NCI-H1694 (cell line): ENCODE measurements at places on chromosomes 16 and 17.

DNA sequence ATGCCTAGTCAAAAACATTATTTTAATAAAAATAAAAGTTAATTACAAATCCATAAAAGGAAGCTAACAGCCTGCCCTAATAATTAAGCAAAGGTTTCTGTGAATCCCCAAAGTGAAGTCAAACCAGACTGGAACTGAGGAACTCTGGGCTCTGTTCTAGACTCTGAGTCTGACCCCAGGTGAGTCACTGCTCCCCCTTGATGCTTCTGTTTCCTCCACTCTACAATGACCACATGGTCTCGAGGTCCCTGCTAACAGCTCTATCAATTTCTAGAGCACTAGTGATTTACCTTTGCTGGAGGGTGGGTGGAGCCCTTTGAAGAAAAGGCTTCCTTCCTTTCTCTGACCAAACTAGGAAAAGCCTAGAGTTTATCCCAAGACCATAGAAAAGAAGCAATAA is 32.4 kb downstream of the XPO6 start:
- no peak for DNase-seq

DNA sequence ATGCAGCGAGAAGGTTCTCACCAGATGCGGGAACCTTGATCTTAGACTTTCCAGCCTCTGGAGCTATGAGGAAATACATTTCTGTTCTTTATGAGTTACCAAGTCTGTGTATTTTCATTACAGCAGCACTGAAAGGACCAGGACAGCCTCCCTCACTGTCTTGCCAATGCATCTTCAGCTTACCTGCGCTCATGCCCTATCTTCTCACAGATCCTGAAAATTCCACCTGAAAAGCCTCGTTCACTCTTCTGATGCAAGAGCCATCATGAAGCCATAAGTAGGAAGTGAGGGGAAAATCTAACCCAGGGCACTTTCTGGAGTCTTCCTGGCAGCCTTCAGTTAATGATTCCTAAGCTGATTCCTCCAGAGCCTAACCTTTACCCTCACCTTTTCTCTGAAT is 194.0 kb downstream of the SALL1 start:
- DNase-seq = no peak

DNA sequence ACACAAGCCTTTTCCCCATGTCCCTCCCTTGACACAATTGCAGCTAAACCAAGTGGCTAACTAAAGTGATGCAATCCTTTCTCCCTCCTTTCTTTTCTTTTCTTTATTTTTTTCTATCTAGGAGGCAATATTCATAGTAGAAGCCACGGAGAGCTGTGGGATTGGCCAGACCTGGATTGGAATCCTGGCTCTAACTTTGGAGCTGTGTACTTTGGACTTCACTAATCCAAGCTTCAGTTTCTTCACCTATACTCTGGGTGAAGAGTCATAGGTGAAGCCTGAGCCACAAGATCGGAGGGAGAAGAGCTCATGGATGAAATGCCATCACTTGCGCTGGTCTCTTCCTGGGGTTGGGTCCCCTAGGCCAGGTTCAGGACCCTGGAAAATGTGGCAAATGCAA is 177.2 kb downstream of the IRX5 start:
- no peak for DNase-seq

GRCh38 chr16:56470232-56470631 is 18.9 kb downstream of the OGFOD1 start:
- no peak for DNase-seq

GRCh38 chr16:8075271-8075670 is 515.0 kb downstream of the TMEM114 start:
- DNase-seq = no peak

GRCh38 chr17:68759002-68759342 is 157.8 kb upstream of the FAM20A start:
- no peak for DNase-seq

DNA sequence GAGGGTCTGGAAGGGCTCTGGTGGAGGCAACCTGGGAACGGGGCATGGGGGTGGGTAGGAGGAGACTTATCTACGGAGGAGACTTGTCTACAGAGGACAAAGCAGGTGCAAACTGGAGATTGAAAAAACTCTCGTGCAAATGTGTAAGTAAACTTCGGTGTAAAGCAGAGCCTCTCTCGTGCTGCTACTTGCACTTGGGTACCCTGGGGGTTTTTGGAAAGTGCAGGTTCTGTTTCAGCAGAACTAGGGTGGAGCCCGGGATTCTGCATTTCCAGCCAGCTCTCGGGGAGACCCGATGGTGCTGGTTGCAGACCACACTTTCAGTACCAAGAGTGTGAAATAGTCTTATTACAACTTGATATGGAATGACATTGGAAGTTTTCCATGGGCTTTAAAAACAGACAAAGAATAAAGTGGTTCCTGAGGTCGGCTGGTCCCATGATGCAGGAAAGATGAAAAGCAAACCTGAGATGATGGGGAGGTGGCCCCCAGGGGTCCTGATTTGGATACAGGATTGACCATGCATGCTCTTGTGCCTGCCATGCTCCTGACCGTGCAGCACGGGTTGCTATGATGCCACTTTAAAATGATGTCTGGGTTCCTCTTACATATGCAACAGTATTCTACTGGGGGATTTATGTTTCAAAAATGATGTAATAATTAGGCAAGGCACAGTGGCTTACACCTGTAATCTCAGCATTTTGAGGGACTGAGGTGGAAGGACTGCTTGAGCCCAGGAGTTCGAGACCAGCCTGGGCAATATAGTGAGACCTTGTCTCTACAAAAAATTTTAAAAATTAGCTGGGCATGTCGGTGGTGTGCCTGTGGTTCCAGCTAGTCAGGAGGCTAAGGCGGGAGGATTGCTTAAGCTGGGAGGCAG is 69.3 kb downstream of the IRF8 start:
- DNase-seq = no peak

GRCh38 chr17:9350080-9350479 is 225.5 kb downstream of the STX8 start:
- DNase-seq = no peak

GRCh38 chr17:72119873-72120641 is 763 bp upstream of the SOX9 start:
- no peak for DNase-seq

GRCh38 chr17:79152110-79152509 is 77.5 kb downstream of the ENGASE start:
- DNase-seq = no peak

- no peak for DNase-seq
These were observed at the start of gene ACSF3 for GRCh38 chr16:89093602-89094251. Gene ACSF3, plus strand, starts transcription at chr16:89093852. Its CDS starts 6,830 bp downstream, at chr16:89100682.

GRCh38 chr17:28244446-28244845 is 74.6 kb upstream of the TMEM97 start:
- no peak for DNase-seq

DNA sequence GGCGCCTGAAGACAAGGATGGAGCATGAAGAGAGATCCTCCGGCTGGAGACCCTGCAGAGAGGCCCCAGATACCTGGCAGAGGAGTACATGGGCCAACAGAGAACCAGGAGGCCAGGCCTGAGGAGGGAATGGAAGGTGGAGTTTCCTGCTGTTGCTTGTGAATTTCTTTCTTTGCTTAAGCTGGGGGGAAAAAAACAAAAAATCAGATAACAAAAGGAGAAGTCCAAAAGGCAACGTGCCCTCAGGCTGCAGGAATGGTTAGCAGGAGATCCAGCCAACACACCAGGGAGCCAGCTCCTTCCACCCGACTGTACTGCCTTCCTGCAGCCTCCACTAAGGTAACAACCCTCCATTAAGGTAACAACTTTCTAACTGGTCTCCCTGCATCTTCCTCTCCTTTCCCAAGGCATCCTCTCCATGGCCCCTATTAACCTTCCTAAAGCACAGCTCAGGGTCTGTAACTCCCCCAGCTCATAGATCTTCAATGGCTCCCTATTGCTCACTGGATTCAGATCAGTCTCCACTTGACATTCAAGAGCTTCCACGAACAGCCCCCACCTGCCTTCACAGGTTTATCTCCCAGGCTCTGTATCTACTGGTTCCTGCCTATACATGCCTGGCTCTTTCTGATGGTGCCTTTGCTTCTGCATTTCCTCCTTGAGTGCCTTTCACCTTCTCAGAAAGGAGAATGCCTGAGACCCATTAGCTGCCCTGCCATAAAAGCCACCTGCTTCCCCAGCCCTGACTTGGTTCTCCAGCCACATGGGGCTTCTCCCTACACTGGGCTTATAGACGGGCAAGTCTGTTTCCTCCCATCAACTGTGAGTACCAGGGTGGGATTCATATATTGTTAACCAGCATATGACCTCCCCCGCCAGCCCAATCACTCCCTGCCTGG is 725 bp upstream of the ARL5C start:
- no peak for DNase-seq

GRCh38 chr16:75272097-75272551 is 20.7 kb upstream of the BCAR1 start:
- DNase-seq = no peak

DNA sequence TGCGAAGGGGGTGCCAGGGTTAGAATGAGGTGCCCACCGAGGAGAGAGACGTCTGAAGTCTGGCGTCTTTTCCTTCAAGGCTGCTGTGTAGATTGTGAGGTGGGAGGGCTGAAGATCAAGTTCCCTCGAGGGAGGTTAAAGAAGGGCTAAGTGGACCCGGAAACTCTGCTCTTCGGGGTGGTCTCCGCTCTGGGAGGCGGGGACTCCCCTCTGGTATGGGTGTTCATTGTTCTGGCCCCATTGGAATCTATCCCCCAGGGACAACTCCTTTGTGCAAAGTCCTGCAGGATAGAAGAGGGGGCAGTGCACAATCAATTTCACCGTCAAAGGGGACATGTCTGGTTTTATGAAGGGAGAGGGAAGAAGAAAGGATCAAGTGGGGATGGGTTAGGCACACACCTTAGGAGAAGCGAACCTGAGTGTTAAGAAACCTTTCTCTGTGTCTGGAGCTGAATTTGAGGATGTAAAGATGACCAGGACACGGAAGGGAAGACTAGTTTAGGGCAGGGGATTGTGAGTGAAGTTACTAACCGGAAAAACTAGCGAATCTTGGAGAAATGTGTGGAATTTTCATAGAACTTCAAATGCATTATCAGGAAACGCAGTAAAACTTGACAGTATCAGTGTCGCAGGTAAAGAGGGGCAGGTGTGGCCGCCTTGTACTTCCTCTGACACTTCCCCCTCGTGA is 809 bp upstream of the RAB34 start:
- DNase-seq = no peak

DNA sequence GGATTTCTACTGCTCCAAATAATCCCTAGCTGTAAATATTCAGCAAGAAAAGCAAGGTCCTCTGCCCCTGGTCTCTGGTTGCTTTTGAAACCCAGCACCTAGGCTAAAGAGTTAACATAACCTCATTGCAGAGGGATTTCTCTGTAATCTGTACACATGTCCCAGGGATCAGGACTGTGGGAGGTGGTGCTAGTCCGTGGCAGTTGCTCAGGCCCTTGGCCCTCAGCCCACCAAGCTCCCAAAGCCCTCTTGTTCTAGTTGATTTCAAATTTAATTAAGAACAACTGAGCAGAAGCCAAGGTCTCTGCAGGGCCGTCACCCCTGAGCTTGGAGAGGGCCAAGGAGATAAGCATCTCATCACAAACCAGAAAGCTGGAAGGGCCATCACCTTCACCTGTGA is 181.1 kb downstream of the SOX9 start:
- DNase-seq = no peak

GRCh38 chr17:31645351-31645750 is 213.7 kb downstream of the COPRS start:
- no peak for DNase-seq

DNA sequence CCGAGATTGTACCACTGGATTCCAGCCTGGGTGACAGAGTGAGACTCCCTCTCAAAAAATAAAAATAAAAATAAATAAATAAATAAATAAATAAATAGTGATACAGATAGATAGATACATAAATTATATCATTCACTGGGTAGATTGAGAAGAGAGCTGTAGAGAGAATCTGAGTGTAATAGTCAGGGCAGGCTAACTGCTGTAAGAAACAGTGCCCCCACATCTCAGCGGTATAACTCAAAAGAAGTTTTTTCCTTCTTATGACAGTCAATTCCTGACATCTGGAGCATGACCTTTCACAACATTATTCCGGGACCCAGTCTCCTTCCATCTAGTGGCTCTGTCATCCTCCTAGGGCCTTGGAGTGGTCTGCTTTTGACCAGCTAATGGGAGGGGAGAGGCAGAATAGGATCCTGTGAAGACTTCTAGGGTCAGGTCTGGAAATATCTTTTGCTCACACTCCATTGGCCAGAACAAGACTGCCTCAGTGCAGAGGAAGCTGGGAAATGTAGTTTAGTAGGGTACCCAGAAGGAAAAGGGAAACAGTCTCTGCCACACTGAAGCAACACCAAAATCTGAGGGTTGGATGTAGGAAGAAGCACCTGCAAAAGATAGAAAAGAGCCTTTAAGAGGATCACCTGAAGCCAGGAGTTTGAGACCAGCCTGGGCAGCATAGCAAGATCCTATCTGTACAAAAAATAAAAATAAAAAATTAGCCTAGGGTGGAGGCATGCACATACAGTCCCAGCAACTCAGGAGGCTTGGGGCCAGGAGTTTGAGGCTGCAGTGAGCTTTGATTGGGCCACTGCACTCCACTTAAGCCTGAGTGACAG is 3.0 kb upstream of the QPRT start:
- no peak for DNase-seq

DNA sequence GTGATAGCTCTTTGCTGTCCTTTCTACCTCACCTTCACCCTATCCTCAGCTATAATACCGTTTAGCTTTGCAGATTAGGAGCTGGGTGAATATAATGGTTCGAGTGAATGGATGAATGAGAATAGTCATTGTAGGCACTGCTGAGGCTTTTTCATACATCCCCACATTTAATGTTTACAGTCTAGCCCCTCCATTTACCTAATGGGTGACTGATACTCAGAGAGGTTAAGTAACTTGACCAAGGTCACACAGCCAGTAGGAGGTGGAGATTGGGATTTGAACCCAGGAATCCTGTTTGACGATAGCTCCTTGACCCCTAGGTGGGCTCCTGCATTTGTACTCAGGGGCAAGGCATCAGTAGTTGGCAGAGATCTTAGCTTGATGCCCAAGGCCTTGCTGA is 195.6 kb downstream of the CCDC182 start:
- no peak for DNase-seq

GRCh38 chr16:87570938-87571867 is 31.1 kb upstream of the JPH3 start:
- DNase-seq = peak; percentile 24

- DNase-seq = no peak
These were observed 50.9 kb downstream of the ENGASE start for GRCh38 chr17:79125503-79125902.

GRCh38 chr17:59345476-59345875 is 14.0 kb downstream of the YPEL2 start:
- no peak for DNase-seq

DNA sequence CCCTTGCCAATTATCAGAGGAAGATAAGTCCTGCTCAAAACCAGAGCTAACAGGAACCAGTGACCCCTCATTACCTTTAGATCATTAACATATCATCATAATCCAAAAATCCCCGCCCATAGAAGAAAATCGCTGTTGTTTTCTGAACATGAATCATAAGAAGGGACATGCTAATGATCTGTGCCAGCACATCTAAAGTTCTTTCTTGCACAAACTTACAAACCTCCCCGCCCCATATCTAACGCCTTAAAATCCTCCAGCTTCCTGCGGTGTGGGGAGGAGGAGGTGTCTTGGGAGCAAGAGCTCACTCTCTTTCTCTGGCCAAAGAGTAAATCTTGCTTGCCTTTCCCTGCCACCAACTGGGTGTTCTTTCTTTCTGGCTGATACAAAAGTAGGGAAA is 78.3 kb downstream of the IRX3 start:
- no peak for DNase-seq
